Stimulated activated CD4-positive, alpha-beta T cell treated with anti-CD3 and anti-CD28 coated beads, Interleukin-4, amount 100 ng/mL, for 48 hours (primary cell): ENCODE measurements at places on chromosomes 7 and 10.

DNA sequence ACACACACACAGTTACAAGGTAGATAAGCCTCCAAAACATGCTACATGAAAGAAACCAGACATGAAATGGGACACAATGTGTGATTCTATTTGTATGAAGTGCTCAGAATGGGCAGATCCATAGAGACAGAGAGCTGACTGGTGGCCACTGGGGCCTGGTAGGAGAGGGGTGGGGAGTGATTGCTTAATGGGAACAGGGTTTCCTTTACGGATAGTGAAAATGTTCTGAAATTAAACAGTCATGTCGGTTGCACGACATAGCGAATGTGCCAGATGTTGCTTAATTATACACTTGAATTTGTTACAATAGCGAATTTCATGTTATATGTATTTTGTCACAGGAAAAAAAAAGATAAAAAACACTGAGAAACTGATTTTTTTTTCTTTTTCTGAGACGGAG, 122.3 kb downstream of the SPDYE5 start:
- no peak for DNase-seq

GRCh38 chr7:2258661-2259365, 16.8 kb downstream of the NUDT1 start:
- DNase-seq, result no peak

- no peak for DNase-seq
Measured at GRCh38 chr10:110405380-110405779, 92.3 kb upstream of the DUSP5 start.

GRCh38 chr7:51459809-51460208, 143.2 kb upstream of the COBL start:
- no peak for DNase-seq

- peak; percentile 63 for DNase-seq
Measured at GRCh38 chr7:105388356-105389087, at the start of gene SRPK2. SRPK2 (minus strand) TSS chr7:105388921.

DNA sequence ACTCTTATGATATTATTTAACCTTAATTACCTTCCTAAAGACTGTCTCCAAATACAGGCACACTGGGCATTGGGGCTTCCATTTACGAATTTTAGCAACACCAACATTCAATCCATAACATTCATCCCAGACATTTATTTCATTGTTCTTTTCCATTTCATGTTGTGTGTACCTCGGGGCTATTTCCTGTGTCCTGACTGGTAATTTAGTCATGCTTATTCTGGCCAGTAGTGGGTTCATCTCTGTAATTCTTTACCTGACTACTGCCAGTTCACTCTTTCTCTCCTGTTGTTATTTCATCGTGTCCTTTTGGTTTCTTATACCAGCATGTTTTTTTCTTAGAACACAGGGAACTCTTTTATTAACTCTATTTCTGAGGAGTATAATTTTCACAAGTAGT, 225.7 kb downstream of the PLXDC2 start:
- no peak for DNase-seq

GRCh38 chr10:30103595-30104320, 44.4 kb upstream of the JCAD start:
- DNase-seq, result no peak

DNA sequence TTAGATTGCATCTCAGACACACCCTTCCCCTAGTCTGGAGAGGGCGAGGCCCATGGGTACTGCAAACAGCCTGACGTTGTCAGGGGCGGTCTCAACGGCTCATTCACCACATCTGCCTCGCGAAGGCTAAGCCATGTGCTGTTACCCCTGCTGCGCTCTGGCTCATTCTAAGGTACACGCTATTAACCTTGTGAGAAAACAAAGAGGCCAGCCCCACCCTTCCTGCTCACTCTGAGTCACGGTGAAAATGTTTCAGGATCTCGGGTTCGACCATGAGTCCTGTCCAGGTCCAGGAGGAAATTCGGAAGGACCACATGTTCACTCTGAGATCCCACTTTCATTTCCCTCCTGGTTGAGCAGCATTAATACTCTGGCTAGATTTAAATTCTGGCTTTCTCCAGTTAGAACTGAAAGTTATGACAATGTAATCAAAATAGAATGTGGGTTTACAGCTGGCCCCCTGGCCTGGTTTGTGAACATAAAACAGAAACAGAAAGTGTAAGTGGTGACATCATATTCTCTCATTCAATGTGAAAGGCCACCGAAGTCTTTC, 55.2 kb downstream of the EGFR start:
- DNase-seq, result no peak

GRCh38 chr10:59623133-59624121, 86.2 kb downstream of the SLC16A9 start:
- DNase-seq, result no peak

GRCh38 chr10:73058057-73058591, 38.5 kb downstream of the P4HA1 start:
- DNase-seq, result no peak

DNA sequence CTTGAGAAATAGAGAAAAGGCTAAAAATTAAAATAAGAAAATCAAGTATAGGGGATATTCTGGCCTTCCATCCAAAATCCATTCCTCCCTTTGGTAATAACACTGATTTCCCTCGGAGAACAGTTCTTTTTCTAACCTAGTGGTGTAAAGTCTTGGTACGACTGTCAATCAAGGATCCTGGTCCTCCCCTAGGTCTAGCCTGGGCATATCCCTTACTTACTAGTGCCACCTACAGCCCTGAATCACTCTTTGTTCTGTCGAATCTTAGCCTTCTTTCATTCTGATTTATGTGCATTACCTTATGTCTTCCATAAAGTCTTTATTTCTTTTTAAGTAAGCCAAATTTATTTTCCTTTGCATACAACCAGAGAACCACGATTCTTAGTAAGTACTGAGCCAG, 298.7 kb upstream of the LRRTM3 start:
- no peak for DNase-seq

GRCh38 chr7:99379043-99379577, 4.6 kb downstream of the ARPC1B start:
- DNase-seq, result no peak

- DNase-seq, result no peak
Measured at GRCh38 chr10:60576130-60577069, 186.7 kb upstream of the ANK3 start.

DNA sequence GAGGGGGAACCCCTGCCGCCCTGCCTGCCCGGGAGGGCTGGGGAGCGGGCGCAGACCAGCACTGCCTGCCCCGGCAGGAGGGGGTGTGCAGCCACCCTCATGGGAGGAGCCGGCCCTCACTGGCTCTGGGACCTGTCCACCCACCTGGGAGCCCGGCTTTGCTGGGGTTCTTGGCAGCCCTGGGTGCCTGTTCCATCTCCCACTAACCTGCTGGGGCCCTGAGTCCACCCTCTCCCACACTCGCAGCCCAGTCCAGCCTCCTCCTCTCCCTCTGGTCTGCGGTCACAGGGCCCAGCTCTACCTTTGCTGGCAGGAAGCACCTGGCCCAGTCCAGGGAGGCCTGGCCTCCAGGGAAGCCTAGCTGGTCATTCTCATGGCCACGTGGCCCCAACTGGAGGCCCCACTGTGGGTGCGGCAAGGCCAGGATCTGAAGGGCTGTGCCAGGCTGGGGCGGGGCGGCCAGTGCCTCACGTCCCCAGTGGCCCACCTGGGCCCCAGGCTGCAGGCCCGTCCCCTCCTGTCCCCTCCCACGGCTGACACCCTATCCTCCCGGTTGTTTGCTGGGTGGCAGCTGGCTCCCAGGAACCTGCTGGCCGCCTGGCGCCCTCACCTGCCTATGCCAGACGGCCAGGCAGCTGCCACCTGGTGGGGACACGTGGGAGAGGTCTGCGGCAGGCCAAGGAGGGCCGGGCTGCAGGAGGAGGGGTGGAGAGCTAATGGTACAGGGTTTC, at the start of gene TMEM184A:
TSS of gene TMEM184A (minus strand) at position 393 of the 731 bp plus-strand sequence. CDS start 721 bp downstream, outside the sequence.
- no peak for DNase-seq

DNA sequence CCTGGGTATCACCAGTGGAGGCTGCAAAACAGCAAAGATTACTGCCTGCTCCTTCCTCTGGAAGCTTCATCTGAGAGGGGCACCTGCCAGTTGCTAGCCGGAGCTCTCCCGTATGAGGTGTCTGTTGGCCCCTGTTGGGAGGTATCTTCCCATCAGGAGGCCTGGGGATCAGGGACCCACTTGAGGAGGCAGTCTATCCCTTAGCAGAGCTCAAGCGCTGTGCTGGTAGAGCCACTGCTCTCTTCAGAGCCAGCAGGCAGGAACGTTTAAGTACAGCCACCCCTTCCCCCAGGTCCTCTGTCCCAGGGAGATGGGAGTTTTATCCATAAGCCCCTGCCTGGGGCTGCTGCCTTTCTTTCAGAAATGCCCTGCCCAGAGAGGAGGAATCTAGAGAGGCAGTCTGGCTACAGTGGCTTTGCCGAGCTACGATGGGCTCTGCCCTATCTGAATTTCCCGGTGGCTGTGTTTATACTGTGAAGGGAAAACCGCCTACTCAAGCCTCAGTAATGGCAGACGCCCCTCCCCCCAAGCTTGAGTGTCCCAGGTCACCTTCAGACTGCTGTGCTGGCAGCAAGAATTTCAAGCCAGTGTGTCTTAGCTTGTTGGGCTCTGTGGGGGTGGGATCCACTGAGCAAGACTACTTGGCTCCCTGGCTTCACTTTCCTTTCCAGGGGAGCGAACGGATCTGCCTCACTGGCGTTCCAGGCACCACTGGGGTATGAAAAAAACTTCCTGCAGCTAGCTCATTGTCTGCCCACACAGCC, 19.6 kb downstream of the SEMA3E start:
- DNase-seq, result no peak

- no peak for DNase-seq
Measured at GRCh38 chr7:25662841-25663800, 434.8 kb upstream of the NPVF start.

- no peak for DNase-seq
Measured at GRCh38 chr7:149456506-149457421, 4.1 kb downstream of the ZNF777 start.

GRCh38 chr7:20310963-20311742, 19.5 kb upstream of the ITGB8 start:
- no peak for DNase-seq

- no peak for DNase-seq
Measured at GRCh38 chr10:23516530-23516929, 77.7 kb downstream of the OTUD1 start.

DNA sequence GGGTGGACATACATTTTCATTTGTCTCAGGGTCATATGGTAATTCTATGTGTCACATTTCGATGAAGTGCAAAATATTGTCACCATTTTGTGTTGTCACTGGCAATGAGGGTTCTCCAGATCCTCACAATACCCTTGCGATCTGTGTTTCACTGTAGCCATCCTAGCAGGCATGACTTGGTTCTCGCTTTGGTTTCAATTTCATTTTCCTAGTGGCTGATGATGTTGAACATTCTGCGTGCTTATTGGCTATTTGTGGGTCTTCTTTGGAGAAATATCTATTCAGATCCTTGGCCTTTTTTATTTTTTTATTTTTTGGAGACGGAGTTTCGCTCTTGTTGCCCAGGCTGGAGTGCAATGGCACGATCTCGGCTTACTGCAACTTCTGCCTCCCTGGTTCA, 24.8 kb upstream of the MNX1 start:
- DNase-seq, result no peak

DNA sequence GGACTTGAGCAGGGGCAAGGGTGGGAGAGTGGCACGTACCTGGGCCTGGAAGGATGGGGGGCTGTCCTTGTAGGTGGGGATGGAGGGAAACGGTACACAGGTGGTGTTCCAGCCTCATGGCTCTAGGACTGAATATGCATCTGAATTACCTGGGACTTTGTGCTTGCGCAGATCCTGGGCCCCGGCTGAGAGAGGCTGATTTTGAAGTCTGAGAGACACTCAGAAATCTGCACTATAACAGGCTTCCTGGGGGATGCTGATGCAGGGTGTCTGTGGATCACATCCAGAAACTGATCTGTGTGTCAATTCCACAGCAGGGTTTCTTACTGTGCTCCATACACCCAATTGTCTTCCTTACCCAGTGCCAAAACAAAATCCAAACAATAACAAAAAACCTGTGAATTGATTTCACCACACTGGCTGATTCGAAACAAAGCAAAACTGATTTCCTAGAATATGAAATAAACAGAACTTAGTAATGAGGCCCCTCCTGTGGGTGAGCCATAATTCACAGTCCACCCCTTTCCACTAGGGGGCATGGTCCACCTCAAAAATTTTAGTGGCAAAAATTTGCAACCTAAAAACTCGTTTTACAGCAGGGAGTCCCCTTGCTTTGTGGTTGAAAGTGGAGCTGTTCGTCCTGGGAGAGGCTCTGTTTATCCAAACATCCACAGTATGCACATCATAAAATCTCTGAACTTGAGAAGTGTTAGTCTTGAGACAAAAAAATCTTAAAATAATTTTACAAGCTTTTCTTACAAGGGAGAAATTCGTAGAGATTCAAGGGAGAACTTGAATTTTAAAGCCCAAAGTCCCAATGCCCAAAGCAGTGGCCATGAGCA, 32.0 kb upstream of the PLEKHA1 start:
- DNase-seq, result peak; percentile 16

- DNase-seq, result no peak
Measured at GRCh38 chr7:97772045-97772901, 40.4 kb downstream of the TAC1 start.

GRCh38 chr10:31707093-31708039, 221.3 kb downstream of the ARHGAP12 start:
- peak; percentile 32 for DNase-seq

DNA sequence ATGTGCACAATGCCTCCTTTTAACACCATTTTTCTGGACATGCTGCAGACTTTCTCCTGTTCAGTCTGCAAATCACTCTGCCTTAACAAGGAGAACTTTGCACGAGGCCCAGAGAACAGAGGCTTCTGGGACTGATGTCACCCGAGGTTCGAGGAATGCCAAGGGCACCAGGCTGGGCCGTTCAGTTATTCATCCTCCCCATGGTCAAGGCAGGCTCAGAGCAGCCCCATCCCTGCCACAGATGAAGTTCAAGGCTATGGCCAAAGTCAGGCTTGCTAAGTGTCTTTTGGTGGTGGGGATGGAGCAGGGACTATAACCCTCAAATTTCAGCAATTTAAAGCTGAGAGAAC, 9.4 kb upstream of the DUSP5 start:
- no peak for DNase-seq

- DNase-seq, result no peak
Measured at GRCh38 chr7:132782777-132783640, 206.7 kb upstream of the PLXNA4 start.

- no peak for DNase-seq
Measured at GRCh38 chr7:17325364-17325763, 26.9 kb downstream of the AHR start.

GRCh38 chr10:98404571-98405359, 10.2 kb downstream of the PYROXD2 start:
- DNase-seq, result no peak

DNA sequence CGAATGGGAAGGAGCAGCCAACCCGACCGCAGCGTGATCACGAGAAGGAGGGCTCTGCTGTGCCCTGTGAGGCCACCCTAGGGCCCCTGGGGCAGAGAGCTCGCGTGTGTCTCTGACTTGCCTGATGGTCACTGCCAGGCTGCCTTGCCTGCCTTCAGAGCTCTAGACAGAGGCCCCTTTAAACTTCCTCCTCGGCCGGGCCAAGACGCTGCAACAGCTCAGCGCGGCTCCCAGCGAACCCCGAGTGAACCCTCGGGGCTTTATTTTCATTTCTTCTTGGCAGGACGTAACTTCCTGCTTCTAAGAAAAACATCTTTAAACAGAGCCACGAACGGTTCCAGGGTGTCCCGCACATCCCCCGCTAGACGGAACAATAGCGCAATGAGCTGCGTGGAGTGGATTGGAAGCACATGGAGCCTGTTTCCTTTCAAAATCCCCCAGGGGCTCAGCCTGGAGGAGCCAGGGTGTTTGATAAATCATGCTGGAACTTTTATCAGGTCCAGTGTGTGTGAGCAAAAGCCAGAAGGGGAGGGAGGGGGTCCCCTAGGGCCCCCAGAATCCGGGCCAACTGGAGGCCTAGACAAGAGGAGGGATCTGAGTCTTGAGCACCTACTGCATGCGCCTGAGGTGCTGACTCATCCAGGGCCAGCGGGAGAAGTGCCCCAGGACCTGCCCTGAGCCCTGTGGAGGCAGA, 134.1 kb upstream of the GDF10 start:
- no peak for DNase-seq
